Activated CD4-positive, alpha-beta T cell treated with anti-CD3 and anti-CD28 coated beads, Interleukin-2, amount 50 U/mL, for 48 hours (primary cell): ENCODE measurements at places on chromosomes 16 and 17.

DNA sequence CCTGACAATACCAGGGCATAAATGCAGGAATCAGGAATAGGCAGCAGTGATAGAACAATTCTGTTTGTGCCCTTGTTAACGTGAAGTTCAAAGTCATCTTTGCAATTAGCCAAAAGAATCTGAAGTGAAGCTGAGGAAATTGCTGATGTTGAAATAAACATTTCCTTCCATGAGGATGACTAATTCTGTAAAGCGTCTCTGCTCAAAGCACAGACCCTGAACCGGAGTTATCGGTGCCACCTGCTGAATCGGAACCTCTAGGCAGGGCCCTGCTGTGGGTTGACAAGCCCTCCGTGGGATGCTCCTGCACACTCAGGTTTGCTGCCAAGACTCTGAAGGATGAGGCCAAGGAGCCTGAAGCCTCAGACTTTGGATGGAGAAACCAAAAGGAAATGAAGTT lies 37.0 kb upstream of the CDH1 start:
- no peak for DNase-seq

DNA sequence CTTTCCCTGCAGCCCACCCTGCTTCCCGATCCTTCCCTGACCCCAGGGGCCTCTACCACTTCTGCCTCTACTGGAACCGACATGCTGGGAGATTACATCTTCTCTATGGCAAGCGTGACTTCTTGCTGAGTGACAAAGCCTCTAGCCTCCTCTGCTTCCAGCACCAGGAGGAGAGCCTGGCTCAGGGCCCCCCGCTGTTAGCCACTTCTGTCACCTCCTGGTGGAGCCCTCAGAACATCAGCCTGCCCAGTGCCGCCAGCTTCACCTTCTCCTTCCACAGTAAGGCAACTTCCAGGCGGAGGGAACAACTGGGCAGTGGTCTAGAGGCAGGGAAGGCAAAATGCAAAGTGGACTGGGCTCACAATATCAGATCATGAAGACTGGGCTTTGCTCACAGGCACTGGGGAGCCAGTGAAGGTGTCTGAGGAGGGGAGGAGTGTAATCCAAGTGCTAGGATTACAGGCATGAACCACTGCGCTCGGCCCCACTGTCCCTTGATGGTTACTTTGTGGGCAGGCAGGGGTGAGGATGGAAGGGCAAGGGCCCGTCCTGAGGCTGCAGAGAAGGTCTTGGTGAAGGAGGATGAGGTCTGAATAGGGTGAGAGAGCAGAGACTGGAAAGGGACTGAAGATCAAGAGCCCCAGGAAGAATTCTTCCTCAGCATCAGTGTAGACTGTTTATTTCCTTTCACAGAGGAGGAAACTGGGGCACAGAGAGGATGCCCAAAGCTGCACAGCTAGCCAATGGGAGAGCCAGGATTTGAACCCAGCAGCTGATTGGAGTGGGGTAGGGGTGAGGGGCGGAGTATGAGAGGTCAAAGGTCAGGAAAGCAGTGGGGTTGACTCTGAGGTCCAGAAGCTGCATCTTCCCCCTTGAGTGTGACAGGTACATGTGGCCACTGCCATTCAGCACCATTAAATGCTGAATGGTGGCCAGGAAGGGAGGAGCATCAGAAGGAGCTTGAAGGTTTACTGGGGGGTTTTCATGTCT lies 16.5 kb upstream of the ADGRG3 start:
- DNase-seq: no peak

GRCh38 chr16:87674419-87674818 lies 72.1 kb downstream of the JPH3 start:
- DNase-seq: no peak

GRCh38 chr16:3174618-3175148 lies 13.3 kb upstream of the OR1F1 start:
- DNase-seq: no peak

- DNase-seq: no peak
Observed at GRCh38 chr16:89685916-89686315, 573 bp upstream of the CDK10 start.

- no peak for DNase-seq
Observed at GRCh38 chr17:81453076-81453475, 57.8 kb downstream of the BAHCC1 start.

DNA sequence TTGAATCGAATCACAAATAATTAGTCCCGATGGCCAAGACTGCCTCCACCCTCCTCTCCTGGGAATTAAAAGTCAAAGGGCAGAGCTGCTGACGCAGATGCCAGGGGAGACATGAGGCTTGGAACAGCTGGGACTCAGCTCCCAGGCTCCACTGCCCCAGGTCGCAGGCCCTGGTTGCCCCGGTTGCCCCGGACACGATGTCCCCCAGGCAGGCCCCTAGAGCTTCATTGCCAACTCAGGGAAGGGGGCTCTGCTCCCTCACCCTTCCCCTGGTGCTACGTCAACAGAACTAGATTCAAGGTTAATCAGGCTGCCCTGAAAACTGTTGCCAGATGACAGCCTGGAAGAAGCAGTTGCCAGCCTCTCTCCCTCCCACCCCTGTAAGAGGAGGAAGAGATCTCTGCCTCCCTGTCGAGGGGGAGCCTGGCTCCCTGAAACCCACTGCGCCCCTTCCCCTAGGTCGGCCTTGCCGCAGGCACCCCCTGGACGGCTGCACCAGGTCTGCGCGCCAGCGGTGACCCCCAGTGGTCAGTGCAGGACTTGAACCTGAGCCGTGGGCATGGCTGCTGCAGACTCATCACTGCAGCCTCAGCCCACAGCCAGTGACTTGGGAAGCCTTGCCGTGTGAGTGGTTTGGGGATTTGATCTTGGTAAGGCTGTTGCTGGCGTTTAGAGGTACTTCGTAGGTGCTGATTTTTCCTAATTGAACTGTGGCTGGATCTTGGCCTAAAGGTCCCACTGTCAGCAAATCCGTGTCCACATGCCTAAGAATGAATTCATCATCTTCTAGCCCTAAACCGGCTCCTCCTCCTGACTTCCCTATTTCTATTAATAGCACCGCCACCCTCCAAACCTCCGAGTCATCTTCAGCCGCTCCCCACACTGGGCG lies 84.1 kb upstream of the TOB1 start:
- peak; percentile 72 for DNase-seq

DNA sequence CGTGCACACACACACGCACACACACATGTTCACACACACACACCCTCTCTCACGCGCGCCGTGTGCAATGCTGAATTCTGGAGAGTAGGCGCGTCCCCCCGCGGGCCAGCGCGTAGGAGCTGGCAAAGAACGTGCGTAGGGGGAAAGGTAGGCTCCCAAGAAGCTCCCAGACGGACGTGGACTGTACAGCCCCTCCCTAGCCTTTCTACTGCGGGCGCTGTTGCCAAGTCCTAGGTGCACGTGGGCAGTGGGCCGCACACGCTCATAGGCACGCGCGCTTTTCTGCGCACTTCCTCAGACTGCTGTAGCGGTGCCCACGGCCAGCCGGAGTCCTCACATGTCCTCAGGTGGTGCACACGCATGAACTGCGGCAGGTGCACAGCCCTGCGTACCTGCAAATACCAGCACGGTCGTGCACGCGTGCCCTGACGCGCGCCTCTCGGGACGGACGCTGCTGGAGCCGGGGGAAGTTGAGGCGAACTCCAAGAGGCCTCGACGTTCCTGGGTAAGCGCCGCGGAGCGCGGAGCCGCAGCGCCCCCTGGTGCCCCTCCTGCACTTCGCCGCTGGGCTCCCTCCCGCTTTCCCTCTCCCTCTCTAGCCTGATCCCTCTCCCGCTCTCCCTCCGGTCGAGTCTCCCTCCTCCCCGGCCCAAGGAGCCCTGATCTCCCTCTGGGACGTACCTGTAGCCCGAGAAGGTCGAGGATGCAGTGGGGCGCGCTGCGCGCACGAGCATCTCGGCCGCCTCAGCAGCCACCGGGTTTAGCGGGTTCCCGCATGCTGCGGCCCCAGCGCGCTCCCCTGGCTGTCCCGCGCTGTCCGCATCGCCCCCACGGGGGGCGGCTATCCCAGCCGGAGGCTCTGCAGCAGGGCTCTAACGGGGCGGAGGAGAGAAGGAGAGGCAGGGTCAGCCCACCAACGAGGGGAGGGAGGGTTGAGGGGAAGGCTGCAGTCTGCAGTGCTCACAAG lies 749 bp downstream of the GRIN2A start:
- peak; percentile 58 for DNase-seq

- no peak for DNase-seq
Observed at GRCh38 chr17:67449065-67449464, 72.0 kb downstream of the PITPNC1 start.

DNA sequence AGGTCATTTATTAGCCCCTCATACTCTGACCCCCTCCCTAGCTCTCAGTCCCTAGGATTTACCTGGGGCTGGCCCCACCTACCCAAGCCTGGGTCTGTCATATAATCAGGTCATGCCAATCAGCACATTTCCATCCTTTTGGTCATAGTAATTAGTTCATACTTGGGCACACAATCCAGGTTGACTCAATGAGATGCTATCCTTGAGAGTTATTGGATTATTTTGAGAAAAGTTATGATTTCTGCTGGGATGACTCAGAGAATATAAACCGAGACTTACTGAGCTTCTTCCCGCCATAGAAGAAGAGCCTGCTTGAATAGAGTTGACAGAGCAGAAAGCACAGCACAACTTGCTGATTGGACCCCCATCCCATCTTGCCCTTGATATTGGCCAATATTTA lies 331.5 kb downstream of the CBLN1 start:
- no peak for DNase-seq

DNA sequence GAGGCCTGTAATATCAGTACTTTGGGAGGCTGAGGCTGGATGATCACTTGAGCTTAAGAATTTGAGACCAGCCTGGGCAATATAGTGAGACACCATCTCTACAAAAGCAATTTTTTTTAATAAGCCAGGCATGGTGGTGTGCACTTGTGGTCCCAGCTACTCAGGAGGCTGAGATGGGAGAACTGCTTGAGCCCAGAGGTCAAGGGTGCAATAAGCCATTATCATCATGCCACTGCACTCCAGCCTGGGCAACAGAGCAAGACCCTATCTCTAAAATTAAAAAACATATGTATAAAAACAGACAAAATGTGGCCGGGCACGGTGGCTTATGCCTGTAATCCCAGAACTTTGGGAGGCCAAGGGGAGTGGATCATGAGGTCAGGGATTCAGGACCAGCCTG lies 3.2 kb upstream of the ZNF785 start:
- DNase-seq: no peak
